DMS53 (cell line): ENCODE measurements at places on chromosomes 13 and 19.
A peak's percentile ranks its signal among the peaks of the same experiment; 100 is the strongest.

- DNase-seq, result no peak
Measured at GRCh38 chr13:114179087-114179658, at the start of gene CFAP97D2. Gene CFAP97D2, plus strand, starts transcription at chr13:114179257. Its CDS starts 74 bp downstream, at chr13:114179331.

- DNase-seq, result peak; percentile 35
Measured at GRCh38 chr19:54684527-54684926, 21.7 kb downstream of the LILRB4 start.

DNA sequence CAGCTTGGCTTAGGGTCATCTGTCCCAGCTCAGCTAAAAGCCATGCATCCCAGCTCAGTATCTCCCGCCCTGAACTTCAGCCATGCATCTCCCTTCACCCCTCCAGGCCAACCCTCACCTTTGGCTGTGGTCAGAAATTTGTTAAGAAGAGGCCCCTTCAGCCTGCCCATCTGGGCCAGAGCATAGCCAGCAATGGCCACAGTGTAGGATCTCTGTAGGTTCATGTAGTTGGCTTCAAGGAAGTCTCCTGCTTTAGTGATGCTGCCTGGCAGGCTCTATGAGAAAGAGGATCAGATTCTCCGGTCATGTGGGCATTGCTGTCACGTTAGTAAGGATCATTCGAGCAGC, 16.6 kb upstream of the TNFSF14 start:
- DNase-seq, result no peak

- no peak for DNase-seq
Measured at GRCh38 chr19:39768786-39769185, 9.9 kb upstream of the LEUTX start.

- DNase-seq, result no peak
Measured at GRCh38 chr19:3095441-3096191, 1.5 kb downstream of the GNA11 start.

GRCh38 chr19:48872182-48872883, at the start of gene PPP1R15A:
Gene PPP1R15A, plus strand, starts transcription at chr19:48872421. Its CDS starts 813 bp downstream, at chr19:48873234.
- peak; percentile 99 for DNase-seq

DNA sequence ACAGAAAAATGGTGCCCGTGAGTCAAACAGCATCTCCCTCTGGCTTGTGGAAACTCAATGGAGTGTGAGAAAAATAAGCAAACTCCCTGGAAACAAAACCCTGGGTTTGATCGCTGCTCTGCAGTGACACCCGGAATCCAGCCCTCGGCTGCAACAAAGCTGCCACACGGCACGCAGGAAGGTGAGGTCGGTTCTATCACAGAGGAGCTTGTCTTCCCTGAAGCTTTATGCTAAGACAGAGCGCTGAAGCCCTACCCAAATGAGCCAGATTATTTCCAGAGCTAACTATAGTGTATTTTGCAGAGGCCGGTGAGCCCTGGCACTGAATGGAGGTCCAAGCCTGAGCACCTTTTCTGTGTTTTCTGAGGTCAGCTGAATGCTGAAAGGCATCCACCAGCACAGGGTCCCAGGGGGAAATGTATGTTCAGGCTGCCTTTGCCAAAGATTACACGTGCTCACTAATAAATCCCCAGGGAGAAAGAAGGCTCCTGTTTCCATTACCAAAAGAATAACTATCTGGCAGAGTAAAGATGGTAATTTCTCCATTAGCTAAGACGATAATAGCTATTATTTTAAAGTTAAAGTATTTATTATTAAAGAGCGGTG, 77.8 kb downstream of the TSHZ3 start:
- no peak for DNase-seq

DNA sequence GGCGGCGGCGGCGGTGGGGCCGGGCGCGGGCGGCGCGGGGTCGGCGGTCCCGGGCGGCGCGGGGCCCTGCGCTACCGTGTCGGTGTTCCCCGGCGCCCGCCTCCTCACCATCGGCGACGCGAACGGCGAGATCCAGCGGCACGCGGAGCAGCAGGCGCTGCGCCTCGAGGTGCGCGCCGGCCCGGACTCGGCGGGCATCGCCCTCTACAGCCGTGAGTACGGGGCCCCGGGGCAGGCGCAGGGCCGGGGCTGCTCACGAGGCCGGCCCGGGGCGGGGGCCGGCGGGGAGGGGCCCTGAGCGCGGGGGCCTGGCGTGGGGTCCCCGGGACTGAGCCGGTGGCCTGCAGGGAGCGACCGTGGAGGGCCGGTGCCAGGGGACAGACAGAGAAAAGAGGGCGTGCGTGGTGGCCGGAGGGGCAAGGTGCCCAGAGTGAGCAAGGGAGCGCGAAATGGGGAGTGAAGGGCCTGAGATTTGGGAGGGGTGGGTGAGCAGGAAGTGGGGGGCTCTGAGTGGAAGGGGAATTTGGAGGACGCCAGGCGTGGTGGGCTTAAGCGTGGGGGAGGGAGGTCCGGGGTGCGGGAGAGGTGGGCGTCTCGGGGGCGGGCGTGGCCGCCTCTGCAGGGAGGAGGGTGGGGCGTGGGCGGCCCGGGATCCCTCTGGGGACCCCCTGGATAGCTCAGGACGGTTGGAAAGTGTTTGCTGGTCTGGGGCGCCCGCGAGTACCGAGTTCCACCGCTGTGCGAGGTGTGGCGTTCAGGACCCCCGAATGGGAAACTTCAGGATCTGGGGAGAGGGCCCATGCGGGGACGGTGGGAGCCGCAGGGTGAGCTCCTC, 575 bp downstream of the CARM1 start:
- peak; percentile 60 for DNase-seq
